ENCODE measurements at places on chromosomes 12 and 14.
A peak's percentile ranks its signal among the peaks of the same experiment; 100 is the strongest.

DNA sequence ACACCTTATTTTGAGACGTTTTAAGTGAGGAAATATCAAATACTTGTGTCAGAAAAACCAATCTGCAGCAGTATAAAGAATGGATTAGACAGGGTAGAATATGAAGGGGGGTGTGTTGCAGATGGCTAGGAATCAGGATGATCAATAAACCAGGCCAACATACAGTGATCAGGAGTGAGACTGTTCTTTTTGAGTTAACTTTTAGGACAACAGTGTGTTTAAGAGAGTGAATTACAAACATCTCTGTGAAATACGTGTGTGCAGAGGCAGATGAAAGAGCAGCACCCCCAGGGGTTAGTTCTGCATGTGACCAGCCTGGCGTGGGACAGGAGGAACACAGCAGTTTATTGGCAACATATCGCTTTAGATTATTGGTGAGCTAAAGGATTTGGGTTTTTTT lies 10.6 kb upstream of the NRDE2 start:
- no peak for DNase-seq

GRCh38 chr14:45766247-45766646 lies 513.2 kb upstream of the MIS18BP1 start:
- no peak for DNase-seq

DNA sequence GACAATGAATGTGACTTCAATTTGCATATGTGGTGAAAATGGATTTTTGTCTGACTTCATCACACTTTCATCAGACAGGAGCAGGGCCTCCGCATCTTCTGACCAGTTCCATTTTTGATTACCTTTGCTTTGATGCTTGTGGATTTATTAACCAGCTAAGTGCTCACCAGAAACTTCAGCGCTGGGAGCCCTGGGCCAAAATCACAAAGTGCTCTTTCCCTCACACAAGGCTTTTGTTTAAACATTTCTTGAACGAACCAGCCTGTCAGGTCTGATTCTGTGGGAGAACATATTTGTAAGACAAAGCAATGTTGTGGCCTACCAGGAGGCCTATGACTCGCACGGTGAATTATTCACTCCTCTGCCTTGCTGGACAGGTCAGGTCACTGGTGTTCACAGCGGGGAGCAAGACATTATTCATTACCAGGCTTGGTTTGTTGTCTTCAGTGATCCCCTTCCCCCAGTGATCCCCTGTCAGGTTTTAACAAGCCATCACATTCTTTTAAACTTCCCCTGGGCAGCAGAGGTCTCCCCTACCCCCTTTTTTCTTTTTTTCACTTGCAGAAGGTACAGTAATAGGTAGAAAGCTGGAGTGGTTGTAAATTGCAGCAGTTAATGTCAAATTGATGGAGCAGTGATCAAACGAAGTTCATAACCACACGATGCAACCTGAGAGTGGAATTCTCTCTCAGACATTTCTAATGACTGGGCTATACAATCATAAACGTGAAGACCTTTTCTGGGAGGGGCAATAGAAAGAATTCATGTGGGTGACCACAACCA lies 167.5 kb upstream of the PRICKLE1 start:
- DNase-seq: peak; percentile 83

GRCh38 chr12:12804011-12804410 lies 9.1 kb upstream of the DDX47 start:
- no peak for DNase-seq

DNA sequence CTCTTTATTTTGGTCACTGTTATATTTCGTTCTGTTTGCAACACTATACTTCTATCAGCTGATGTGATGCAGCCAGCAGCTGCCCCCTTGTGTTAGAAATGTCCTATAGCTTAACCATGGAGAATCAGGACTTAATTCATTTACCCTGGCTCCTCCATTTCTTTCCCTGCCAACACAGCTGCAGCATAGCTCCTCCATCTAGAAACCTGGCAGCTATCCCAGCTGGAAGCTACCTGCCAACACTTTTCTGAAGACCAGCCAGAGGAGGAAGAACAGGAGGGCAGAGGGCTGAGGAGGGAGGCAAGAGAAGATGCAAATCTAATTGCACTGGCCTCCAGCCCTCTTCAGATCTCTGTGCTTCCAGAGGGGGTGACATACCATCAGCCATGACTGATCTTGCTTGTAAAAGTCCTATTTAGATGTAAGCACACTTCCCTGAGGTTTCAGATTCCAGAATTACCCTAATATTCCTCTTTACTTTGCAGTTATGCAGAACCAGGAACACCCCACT lies 156.8 kb upstream of the TMEM260 start:
- DNase-seq: peak; percentile 77

DNA sequence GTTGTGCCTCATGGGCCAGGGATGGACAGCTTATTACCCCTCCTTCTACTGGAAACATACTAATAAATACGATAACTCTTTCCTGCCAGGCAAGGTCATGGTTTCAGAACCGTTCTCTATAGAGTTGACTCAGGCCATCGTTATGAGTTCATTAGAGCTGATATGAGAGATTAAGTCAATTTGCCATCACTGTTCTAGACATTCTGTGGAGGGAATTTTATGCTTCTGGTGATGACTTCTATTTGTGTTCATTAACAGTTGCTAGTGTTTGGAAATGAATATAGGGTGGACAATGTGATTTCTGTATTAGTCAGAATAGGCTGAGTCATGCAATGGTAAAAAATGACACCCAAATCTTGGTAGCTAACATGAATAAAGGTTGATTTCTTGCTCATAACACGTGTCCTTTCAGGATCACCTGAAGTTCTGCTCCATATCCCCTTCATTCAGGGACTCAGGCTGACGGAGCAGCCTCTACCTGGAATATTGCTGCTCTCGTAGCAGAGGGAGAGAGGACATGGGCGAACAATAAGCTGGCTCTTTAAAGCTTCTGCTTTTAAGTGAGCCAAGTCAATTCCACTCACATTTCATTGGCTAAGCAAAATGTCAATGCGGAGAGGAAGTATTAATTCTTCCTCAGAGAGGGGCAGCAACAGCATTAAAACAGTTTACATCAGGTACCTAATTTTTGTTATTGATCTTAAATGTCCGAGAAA lies 18.5 kb upstream of the TBPL2 start:
- no peak for DNase-seq

DNA sequence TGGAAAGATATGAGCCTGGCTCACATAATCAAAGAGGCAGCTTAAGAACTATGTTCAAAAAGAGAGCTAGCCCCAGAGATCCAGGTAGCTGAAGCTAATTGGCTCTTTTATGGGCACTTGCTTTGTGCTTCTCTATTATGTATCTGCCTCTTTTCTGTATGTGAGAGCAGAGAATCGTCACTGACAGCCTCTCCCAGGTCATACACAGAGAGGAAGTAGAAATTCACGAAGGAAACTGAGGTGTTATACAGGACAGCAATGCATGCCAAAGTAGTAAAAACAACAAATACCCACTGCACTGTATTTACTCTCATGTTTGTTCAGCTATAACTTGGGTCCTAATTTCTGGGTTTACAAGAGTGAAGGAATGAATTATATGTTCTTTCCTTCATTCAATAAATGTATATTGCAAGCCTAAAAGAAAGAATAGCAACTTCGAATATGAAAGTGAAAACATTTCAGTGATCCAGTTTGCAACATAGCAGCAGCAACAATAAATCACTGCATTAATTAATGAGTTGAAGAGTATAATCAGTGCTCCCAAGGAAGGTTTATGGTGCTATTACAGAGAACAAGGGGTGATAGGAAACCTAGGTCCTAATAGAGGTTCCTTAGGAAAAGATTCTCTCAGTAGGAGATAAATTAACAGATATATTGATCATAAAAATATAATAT lies 47.1 kb upstream of the ATXN7L3B start:
- no peak for DNase-seq

DNA sequence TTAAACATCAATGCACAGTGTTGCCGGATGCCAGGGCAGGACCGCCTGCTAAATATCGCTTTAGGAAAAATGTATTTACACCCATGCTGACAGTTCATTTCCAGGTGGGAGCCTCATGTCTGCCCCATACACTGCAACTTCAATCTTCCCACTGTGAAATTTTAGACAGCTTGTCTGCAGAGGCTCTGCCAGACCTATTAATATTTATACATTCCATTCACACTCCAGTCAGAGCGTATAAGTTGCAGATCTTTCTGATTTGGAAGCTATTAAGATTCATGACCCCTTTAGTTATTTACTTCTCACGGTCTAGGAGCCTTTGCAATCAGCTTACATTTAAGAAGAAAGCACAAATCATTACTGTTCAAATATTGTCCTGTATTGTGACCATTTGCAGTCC lies 357.4 kb downstream of the ATP23 start:
- no peak for DNase-seq

DNA sequence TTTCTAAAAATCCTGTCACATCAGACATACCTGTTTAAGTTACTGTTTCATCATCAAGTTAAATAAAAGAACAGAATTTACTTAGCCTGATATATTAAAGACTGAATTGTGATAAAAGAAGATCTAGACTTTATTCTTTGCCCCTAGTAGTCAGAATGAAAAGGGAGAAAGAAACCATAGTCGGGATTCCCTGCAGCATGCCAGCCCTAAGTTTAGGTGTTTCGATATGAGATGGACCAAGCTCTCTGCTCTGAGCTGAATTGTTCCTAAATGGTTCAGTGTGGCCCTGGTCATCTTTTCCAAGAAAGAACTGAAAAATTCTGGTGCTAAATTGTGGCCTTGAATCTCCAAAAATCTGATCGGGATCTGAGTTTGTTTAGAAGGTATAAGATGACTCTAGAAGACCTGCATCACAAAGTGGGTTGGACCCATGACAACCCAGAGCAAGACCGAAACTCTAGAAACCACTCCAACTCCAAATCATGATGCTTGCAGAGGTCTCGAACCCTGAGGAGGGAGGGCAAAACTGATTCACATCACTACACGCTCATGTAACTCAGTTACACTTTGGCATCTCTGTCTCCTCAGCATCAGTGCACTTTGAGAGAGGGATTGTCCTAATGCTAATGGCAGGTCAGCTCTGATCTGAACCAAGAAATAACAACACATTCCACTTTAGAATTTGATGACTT lies 15.7 kb downstream of the PTGER2 start:
- DNase-seq: no peak

- DNase-seq: no peak
These were observed 128.0 kb upstream of the RASSF8 start for GRCh38 chr12:25830456-25830855.

GRCh38 chr14:92973261-92973797 lies 50.4 kb downstream of the CHGA start:
- peak; percentile 87 for DNase-seq

DNA sequence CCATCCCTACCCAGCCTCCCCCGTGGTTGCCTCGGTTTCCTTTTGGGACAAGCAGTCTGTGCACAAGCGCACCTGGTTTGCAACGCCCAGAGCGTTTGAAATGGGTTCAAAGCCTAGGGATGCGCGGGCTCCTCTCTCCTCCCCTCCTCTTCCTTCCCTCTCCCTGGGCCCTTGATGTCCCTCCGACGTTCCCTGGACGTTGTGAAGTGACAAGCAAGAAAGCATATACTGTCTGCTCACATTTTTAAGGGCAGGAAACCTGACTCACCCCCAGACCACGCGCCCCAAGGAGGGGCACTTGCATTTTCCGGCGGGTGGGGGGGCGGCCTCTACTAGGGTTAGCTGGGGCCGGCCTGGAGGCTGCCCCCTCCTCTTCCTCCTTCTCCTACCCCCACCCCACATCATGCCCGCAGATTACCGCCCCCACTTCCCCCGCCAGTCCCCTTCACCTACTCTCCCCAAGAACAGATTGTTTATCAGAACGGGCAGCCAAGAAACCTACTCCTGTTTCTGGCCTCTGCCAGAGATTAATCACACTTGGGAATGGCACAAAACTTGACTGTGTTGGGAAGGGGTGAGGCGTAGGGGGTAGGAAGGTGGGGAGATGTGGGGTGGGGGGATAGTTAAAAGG lies 9.5 kb upstream of the IRF2BPL start:
- no peak for DNase-seq

DNA sequence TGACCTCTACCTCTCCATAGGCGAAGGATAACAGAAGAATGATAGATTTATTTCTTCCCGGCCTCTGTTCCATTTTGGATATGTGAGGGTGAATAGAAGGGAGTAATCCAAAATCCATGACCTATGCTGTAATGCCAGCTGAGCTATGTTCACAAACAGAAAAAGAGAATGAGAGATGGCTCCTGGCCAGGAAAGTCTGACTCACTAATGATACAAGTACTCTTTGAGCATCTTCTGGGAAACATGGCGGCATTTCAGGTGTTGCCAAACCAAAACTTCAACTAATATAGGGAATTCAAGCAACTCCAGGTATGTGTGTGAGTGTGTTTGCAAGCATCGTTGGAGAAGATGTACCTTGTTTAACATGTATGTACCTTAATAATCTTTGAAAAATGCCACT lies 55.1 kb downstream of the MED13L start:
- no peak for DNase-seq

DNA sequence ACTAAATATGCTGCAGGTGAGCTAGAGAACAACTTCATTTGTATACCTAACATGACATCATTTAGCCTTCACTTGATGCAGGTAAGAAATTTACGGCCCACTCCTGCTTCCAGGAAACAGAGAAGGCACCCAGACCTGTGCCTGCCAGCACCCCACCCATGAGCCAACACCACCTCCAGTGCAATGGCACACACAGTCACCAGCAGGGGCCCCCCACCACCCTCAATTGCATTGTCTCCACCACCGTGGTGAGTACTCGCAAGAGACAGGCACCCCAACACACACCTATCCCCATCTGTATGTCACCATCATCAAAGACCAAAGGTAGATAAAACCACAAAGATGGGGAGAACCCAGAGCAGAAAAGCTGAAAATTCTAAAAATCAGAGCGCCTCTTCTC lies 107.6 kb downstream of the KLHL28 start:
- DNase-seq: no peak

DNA sequence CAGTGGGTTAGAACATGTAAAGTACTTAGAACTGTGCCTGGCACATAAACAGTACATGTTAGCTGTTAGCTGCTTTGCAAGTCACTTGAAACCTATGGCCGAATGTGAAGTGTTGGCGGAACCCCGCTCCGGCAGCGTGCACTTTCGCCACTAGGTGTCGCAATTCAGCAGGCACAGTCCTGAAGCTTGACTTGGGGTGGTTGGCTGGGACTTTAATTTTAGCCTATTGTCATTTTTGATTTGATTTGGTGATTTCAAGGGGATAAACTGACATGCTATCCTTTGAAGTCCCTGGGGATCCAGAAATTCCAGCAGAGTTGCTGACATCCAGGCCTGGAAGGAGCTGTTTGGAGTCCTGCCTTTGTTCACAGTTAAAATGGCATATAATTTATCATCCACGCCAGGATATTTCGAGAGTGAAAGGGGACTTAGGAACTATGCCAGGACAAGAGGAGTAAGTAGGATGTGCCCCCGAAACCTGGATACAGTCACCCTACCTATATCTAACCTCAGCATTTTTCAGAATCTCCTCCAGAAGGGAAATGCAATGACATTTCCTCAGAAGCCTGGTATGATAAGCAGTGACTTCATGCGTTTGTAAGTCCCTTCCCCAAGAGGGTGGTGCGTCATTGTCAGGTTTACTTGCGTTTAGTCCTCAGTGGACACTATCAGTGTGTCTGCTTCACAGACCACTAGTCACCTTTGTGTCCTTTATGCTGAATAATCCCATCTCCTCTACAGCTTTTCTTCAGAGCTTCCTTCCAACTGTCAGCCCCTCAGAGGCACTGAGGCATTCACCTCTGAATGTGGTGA lies 3.5 kb upstream of the TSPAN9 start:
- DNase-seq: peak; percentile 90

- no peak for DNase-seq
These were observed 57.7 kb downstream of the ADGRD1 start for GRCh38 chr12:131011165-131012079.

All from iPS-NIHi11 (cell line).